ENCODE measurements at places on chromosomes 13 and 19.

GRCh38 chr19:14940266-14940665 is 1.0 kb upstream of the OR7C2 start:
- no peak for DNase-seq

GRCh38 chr19:18233224-18233825 is 7.1 kb upstream of the PDE4C start:
- no peak for DNase-seq

GRCh38 chr13:73922493-73923393 is 211.5 kb downstream of the KLF12 start:
- no peak for DNase-seq

DNA sequence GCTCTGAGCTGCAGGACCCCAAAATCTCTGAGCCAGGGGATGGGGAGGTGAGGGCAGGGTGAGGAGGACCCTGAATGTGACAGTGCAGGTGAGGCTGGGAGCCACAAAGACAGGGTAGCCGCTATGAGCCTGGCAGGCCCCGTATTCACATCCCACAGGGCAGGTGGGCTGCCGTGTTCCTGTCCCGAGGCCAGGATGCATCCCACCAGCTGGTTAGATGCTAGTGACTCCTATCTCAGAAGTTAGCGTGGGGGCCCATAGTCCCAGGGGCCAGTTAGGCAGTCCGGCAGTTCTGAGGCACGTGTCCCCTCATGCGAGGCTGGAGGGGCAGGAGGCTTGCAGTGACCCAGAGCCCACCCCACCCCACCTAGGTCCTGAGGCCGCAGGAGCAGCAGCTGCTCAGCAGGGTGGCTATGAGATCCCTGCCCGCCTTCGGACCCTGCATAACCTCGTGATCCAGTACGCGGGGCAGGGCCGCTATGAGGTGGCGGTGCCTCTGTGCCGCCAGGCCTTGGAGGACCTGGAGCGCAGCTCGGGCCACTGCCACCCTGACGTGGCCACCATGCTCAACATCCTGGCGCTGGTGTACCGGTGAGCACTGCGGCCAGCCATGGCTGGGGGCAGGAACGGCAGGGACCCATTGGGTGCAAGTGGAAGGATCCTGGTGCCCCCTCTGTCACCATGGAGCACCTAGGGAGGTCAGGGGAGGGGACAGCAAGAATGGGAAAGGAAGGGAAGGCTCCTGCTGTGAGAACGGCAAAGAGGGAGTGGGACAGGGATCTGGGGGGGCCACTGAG is 7.2 kb downstream of the KLC3 start:
- no peak for DNase-seq

- no peak for DNase-seq
Observed at GRCh38 chr13:30976025-30976424, 43.6 kb downstream of the TEX26 start.

GRCh38 chr13:106499896-106500295 is 35.6 kb downstream of the EFNB2 start:
- DNase-seq: no peak

DNA sequence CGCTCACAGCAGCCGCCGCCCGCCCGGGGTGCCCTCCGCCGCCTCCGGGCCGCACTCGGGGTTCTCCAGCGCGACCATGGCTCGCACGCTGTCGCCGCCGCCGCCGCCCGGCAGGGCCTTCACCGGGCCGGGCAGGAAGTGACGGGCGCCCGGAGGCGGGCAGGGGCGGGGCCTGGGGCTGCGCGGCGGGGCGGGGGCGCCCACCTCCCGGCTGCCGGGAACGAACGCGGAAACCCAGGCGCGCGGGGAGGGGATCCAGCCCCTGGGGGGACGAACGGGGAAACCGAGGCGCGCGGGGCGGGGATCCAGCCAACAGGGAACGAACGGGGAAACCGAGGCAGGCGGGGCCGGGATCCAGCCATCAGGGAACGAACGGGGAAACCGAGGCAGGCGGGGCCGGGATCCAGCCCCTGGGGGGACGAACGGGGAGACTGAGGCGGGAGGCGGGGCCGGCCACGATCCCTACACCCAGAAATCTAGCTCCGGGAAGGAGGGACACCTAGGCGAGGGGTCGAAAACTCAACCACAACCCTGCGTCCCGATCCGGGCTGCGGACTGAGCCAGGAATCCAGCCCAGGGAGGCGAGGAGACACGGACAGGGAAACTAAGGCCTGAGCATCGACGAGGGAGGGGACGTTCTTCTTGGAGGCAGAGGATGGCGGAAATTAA is at the start of gene R3HDM4:
Gene R3HDM4, minus strand, starts transcription at position 140 of the 669 bp plus-strand sequence. Its CDS starts 62 bp downstream, at position 78.
- no peak for DNase-seq

GRCh38 chr13:35789335-35790165 is 313.1 kb upstream of the MAB21L1 start:
- DNase-seq: no peak

DNA sequence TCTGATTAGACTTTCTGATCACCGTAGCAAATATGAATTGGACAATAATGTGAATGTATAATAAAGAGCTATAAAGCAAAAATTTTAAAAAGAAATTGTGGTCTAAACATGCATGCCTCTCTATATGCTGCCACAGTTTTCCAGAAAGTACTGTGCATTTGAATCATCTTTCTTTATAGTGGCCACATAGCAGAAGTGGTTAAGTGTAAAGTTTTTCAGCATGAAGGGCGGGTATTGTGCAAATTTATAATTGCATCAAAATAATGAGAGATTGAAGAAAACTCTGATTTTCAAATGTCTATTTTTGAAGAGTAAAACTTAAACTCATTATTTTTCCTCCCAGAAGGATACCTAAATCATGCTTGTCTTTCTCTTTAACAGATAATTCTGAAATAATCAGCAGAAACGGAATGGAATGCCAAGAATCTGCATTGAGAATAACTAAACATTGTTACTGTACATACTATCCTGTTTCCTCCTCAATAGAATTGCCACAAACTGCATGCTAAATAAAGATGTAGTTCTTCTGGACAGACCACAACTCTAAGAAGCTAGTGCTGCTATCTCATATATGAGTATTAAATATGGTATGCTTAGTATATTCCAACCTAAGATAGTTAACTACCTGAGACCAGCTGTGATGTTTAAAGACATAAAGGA is 42.9 kb upstream of the RAP2A start:
- DNase-seq: no peak

- DNase-seq: no peak
Observed at GRCh38 chr13:32007494-32007893, 24.1 kb upstream of the FRY start.

- DNase-seq: no peak
Observed at GRCh38 chr19:56946159-56946558, 105.6 kb upstream of the PEG3 start.

DNA sequence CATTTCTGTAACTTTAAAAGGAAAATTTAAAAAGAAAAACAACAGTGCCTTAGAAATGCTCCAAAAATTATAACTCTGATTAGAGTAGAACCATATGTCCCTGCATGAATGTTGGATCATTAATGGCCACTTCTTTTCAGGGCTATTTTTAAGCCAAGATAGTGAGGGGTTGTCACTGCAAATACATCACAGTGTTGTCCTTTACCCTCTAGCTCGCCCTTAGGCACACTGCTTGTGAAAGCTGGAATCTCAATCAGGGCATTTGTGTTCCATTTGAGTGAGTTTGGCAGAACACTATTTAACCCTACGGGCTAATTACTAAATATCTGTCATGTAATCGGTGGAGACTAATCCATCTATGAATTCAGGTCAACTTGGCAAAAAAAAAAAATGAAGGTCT is 212.2 kb downstream of the NHLRC3 start:
- no peak for DNase-seq
